Activated CD4-positive, alpha-beta T cell treated with anti-CD3 and anti-CD28 coated beads for 4 hours (primary cell): ENCODE measurements at places on chromosomes 2 and 18.

DNA sequence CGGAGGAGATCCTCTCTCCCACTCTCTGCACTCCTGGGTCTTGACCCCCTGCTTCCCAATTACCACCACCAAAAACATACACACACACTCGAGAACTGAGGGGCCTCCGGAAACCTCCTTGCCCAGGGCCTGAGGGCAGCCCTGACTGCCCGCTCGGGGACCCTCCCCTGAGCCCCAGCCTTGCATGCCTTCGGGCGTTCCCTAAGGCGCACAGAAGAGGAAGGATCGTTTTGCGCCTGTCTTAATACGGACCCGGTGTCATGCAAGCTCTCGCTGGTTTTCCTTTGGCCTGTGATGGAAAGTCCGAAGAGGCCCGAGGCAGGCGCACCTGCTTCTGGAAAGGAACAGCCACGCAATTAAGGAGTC, 19.8 kb downstream of the POU3F3 start:
- no peak for DNase-seq

DNA sequence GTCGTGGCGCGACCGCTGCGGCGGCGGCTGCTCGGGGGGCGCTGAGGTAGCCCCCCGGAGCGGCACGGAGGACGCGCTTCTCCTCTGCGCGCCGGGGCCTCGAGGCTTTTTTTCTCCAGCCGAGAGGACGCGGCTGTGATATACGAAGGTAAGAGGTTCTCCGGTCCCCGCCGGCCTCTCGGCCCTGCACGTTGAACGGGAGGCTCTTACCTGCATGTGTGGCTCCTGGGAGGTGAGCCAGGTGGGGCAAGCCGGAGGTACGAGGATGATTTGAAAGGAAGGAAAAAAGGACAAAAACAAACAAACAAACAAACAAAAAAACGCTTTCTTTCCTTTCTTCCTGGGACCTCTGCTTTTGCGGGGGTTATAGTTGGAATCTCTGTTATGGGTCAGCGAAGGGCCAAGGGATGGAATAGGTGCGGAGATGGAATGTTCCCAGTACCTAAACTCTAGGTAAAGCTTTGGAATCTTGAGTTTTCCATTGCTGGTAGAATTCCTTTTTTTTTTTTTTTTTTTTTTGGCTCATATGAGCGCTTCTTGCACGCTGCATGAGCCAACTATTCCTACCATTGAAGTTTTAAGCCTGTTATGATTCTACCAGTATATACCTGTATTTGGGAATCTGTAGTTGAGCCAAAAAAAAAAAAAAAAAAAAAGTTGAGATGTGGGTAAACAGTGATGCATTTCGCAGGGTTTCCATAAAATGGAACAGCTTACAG, 674 bp downstream of the PTPN4 start:
- DNase-seq, result no peak

GRCh38 chr2:212709280-212709679, 170.7 kb upstream of the ERBB4 start:
- DNase-seq, result no peak

DNA sequence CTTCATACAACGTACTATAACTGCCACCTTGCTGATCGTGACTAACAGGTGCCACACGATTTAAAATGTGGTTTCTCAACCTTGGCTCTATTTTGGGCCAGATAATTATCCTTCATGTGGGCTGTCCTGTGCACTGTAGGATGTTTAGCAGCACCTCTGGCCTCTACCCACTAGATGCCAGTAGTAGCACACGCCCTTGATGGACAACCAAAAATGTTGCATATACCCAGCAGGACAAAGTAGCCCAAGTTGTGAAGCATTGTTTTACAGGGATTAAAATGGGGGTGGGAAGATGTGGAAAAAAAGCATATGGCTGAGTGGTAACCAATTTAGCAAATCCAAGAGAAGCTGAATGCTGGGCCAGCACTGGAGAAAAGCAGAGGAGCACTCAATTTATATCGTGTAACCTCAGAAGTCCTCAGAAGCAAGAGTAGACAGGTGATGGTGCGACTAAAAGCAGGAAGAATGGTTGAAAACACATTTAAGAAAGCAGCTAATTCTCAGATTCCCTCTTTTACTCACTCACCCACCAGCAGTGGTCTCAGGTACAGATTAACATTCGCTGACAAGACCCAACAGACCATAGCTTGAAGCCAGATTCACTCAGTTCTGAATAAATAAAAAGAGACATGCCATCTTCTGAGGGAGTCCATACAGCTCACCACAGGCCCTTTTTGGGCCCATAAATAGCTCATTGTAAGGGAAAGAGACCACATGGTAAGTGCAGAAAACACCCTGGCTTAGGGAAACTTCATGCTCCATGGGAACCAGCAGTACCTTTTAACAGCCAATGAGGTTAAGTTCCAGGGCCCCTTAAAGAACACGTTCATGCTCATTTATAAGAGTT, 50.6 kb downstream of the RAPH1 start:
- DNase-seq, result peak; percentile 55

- no peak for DNase-seq
Measured at GRCh38 chr2:48423376-48423775, 106.6 kb upstream of the STON1 start.

- DNase-seq, result no peak
Measured at GRCh38 chr2:47145466-47145865, 9.6 kb downstream of the STPG4 start.

GRCh38 chr18:54250846-54251261, 18.5 kb upstream of the POLI start:
- DNase-seq, result no peak
